ENCODE measurements at places on chromosomes 1 and 21. TPM values are rescaled to one million over a fixed set of nuclear protein-coding genes. Genes with fewer than 3 reads are reported as not detected.

DNA sequence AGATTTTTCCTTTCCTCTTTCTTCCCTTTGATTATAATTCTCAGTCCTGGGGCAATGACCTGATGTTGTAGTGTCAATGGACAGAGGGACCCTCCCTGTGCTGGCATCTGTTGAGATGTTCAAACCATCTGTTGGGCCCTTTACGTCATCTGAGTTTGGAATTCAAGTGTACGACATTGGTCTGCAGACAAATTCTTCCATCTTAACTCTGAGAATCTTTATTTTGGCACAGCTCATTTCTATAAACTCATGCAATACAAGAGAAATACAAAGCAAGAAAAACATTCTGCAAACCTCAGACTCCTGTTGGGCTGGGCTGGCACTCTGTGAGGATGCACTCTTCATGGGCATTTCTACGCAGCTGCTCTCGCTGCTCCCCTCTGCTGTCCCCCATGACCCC is 54.2 kb downstream of the IFI44 start:
- no peak for DNase-seq

GRCh38 chr1:30691480-30691879 is 31.9 kb downstream of the MATN1 start:
- no peak for DNase-seq

GRCh38 chr1:41474490-41475271 is 9.8 kb downstream of the EDN2 start:
- DNase-seq, result peak; percentile 34

DNA sequence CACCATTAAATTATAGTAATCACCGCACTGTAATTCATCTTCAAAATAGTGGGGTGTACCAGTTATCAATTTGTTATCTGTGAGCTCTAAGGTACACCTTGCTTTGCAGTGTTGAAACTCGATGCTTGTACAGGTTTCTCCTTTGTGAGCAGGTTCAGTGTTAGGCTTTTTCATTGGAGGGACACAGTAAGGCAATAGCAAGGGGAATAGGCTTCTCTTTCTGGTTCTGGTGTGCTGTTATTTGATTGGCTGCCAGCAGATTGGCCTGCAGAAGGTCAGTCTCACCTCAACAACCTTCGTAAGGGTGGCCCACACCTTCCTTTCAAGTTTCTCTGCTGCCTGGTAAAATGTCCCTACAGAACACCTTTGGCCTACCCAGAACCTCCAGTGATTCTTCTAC is 76.2 kb upstream of the B3GALT2 start:
- no peak for DNase-seq

DNA sequence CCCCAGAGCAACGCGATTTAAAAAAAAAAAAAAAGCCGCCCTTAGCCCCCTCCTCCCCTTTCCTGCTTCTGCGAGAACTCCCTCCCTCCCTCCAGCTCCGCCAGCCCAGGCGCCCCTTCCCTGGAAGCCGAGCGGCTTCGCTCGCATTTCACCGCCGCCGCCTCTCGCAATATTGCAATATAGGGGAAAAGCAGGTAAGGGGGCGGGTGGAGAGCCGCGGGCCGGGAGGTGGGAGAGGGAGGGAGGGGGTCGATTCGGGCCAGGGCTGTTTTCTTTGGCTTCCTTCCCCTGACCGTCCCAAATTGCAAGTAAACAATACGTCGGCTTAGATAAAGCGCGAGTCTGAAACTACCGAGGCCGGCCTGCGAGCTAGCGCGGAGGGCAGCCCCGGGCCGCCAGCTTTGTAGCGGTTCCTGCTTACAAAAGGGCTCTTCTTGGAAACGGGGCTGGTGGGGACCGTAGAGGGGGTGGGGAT is 408 bp downstream of the LMO4 start:
- no peak for DNase-seq

GRCh38 chr1:62235576-62235975 is 40.9 kb downstream of the L1TD1 start:
- no peak for DNase-seq

FAM72C gene
- total RNA-seq, result 2.9 TPM

GREM2 gene
- 13.7 TPM for total RNA-seq

PRELP gene
- total RNA-seq, result 0.62 TPM

MX1 gene
- total RNA-seq, result 0.94 TPM

SPATA21 gene
- total RNA-seq, result not detected

SPATA17 gene
- 0.68 TPM for total RNA-seq

SLC9C2 gene
- not detected for total RNA-seq

GUCA2A gene
- total RNA-seq, result not detected

All from HFFc6 (cell line).